CD8-positive, alpha-beta memory T cell (primary cell): ENCODE measurements at places on chromosomes 7 and 10.

DNA sequence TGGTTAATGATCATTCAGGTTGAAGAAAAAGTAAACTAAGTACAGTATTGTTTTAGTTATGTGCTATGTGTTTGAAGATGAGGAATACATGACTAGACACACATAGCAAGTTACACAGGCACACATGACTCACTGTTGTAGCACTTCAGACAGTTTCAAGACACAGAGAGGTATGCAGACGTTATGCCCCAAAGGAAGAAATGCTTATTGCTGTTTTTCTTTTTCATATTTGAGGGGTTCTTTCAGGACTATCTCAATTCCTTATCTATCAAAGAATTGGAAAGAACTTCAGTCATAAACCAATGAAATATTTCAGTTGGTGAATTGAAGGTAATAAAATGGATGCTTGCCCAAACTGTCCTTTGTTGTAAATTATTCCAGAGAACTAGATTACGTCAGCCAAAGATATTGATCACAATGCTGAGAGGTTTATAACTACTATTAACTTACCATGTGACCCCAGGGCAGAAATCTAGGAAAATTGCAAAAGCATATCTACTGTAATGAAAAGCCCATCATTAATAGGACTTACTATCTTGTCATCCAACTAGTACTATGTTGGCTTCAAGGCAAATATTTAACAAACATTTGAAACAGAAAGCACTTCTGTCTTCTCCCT, 61.2 kb upstream of the CAPZA2 start:
- no peak for DNase-seq

- no peak for DNase-seq
Measured at GRCh38 chr7:66453340-66453739, 175.3 kb upstream of the KCTD7 start.

GRCh38 chr7:13165854-13166253, 478.4 kb downstream of the ARL4A start:
- DNase-seq: no peak

GRCh38 chr10:7310076-7310475, 100.8 kb downstream of the SFMBT2 start:
- no peak for DNase-seq

GRCh38 chr10:69324583-69324982, 46.3 kb downstream of the HK1 start:
- DNase-seq: no peak

DNA sequence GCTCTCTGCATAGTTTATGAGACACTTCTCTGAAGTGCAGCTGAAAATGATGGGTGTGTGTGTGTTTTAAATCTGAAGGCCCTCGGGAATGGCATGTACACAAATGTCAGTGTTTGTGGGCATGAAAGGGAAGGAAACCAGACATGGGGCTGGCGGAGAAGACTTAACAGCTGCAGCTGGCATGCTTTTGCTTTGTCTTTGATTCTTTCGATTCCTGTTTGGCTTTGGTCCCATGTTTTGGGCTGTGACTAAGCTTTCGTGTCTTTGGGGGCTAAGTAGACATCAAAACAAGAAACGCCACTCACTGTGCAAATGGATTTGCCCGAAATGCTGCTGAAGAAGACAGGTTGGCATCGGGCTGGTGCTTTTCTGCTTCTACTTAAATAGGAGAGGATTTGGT, 179.3 kb downstream of the PFKFB3 start:
- DNase-seq: peak; percentile 57

- DNase-seq: no peak
Measured at GRCh38 chr10:69438536-69439349, 12.5 kb upstream of the TSPAN15 start.

DNA sequence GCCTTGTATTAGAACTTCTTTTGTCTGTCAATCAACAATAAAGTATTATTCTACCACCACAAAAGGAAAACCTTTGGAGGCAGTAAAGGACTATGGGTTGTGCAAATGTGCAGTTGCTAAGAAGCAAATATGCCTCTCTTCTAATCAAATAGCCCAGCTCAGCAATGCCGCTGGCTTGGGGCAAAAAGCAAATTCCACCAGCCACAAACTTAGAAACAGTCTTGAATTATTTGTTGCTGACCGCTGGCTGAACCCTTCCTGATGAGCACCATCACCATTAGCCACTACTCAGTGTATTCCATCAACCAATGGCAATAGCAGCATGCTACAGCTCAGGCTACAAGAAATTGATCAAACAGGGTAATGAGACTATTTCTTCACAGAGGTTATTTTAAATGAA, 51.0 kb downstream of the SKAP2 start:
- DNase-seq: no peak

- no peak for DNase-seq
Measured at GRCh38 chr7:117386110-117386706, 41.1 kb downstream of the ASZ1 start.

DNA sequence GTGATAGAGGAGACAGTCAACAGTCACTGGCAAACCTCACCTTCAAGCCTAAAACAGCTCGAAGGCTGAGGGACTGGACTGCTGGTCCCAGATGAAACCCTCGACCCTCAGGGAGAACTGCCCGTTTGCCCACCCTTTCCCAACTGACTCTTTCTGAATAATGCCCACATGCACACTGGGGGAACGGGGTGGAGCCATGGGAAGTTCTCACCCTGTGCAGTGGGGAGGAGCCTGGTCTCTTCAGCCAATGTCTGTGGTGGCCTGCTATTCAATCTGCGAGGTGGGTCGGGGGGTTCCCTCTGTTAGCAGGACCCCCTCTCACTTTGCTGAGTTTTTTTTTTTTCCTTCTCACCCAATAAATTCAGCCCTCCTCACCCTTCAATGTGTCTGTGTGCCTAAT, 14.5 kb downstream of the TOMM7 start:
- DNase-seq: no peak

DNA sequence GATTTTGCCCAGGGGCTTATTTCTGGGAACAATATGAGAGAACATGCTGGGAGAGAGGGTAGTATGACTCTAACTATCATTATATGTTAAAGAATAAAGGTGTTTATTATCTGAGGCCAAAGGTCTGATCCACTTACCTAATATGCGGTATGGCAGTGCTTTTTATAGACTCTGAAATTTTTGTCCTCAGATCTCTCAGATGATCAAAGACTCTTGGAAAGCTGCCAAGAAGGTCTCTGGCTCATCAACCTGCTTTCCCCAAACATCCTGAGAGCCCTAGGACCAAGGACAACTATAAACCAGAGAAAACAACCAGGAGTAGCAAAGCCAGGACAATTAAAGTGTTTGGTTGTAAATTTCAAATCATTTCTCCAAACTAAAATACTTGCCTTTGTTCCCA, 255.7 kb upstream of the LRRN3 start:
- DNase-seq: peak; percentile 36

- no peak for DNase-seq
Measured at GRCh38 chr7:134925766-134926165, 60.5 kb upstream of the AGBL3 start.

- DNase-seq: no peak
Measured at GRCh38 chr10:36030516-36030915, 388.4 kb upstream of the FZD8 start.

DNA sequence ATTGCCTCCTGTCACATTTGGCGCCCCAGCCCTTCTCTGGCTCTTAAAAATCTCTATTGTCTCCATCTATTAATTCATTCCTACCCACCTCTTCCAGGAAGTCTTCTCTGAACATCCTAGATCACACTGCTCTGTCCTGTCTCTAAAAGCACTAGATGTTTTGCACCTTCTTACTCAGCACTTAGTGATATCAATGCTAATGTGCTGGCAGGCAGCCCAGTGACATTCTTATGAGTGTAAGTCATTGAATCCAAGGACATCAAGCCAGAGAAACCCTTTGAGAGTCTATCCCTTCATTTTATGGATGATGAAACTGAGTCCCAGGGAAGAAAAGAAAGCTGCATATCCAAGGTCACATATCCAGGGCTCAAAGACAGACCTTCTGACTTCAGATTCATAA, 48.3 kb upstream of the PAX2 start:
- DNase-seq: no peak

DNA sequence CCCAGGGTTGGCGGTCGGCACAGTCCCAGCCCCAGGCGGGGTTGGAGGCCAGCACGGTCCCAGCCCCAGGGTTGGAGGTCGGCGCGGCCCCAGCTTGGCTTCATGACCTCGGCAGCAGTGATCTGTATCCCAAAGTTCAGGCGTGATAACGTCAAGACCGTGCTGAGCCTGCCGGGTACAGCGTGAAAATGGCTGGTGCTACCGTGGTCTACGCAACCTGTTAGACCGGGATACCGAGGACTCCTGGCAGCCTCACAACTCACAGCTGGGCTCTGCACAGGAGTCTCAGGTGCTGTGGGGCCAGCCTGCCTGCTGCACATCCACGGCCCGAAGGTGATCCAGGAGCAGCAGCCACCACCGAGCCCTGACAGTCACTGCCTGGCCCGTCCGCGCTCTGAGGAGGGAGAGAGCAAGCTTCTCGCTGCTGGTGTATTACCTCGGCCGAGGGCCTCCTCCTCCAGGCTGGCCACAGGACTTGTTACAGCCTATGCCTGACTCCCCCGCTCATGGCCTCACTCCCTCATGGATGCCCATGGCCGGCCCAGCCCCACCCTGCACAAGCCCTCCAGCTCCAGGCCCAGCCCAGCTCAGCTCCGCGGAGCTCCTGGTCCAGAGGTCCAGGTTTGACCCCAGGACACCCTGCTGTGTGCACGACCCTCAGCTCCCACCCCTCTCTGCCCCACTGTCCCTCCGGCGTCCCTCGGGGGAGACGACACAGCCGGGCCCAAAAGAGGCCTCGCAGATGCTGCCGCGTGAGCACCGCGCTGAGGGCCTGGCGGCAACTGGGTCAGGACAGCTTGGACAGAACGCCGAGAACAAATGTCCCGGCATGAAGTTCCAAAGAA, 156.0 kb downstream of the ELFN1 start:
- no peak for DNase-seq

- no peak for DNase-seq
Measured at GRCh38 chr10:132551093-132551807, 13.7 kb downstream of the INPP5A start.

GRCh38 chr7:155380221-155380861, 77.6 kb upstream of the EN2 start:
- peak; percentile 69 for DNase-seq

- DNase-seq: no peak
Measured at GRCh38 chr10:128981251-128981650, 485.8 kb upstream of the MGMT start.

DNA sequence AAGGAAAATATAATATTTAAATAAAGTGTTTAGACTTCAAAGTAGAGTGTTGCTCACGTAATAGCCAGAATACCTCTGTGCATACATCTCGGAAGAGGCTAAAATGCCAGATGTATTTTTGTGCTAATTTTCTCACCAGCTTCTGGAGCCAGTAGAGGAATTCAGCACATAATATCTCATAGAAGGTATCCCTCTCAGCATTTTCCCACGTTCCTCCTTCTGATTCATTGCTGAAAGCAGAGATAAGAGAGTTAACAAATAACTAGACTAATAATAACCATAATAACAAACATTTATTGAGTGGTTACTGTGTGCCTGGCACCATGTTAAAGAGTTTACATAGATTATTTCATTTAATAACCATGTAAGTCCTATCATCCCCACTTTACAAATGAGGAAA, 123.6 kb downstream of the VTI1A start:
- no peak for DNase-seq

- no peak for DNase-seq
Measured at GRCh38 chr10:94357193-94357592, 5.5 kb downstream of the NOC3L start.

GRCh38 chr10:2734603-2735002, 332.7 kb upstream of the PFKP start:
- no peak for DNase-seq

DNA sequence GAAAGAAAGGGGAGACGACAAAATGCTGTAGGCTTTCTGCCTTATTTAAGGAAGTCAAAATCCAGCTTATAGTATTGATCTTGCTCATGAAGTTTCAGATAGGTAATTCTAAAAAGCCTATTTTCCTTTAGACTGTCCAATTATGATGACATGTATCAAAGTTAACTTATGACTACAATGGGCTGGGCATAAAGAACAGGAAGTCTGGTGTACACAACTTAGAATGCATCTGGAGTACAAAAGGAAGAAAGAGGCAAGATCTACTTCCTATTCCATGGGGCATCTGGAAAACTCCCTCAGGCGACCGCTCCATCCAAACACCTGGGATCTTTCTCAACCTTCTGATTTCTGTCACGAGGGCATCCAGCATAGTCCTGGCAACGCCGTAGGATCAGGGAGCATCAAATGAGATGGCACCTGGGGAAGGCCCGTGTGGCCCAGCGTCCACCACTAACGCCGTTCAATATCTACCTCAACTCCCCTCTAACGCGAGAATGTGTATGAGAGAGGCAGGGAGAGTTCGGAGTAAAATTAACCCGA, 512 bp downstream of the FAM24B start:
- no peak for DNase-seq

- no peak for DNase-seq
Measured at GRCh38 chr7:12722136-12722535, 34.7 kb downstream of the ARL4A start.

DNA sequence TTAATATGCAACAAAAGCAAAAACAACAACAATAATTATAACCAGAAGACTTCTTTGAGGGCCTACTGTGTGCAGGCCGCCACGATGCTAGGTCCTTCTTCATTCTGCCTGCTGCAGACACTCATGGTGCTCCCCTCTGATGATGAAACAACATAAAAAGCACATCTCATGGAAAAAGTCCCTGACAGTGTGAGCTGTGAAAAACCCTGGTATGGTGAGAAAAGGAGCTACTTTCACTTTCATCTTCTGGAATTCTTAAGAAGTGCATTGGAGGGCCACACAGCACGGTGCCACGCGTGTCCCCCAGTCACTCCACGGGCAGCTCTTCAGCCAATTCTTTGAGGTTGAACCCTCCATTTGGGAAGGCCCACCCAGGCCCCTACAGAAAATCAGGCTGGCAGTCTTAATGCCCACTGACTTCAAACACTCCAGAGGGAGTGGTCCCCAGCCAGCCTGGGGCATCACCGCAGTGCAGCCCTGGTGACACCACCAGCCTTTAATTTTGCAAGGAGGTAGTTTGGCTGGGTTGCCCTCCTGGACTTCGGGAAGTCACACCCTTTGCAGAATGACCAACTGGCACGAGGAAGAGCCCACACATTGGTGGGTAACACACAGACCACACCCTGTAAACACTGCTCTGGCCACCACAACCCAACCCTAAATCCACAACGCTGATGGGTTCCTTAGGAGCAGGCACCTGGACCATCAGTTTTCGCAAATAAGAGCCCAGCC, 7.7 kb downstream of the KCNMA1 start:
- DNase-seq: no peak

GRCh38 chr7:23287612-23288011, 11.5 kb upstream of the MALSU1 start:
- no peak for DNase-seq

- DNase-seq: no peak
Measured at GRCh38 chr7:133573554-133574265, 320.8 kb downstream of the EXOC4 start.

- DNase-seq: no peak
Measured at GRCh38 chr10:12214093-12214492, 18.1 kb downstream of the CDC123 start.

GRCh38 chr10:94405406-94405805, 3.1 kb downstream of the TBC1D12 start:
- no peak for DNase-seq
